Activated naive CD8-positive, alpha-beta T cell treated with anti-CD3 and anti-CD28 coated beads, Interleukin-2, amount 10 ng/mL, durations not matched to agents 7 days and 5 days (primary cell): ENCODE measurements at places on chromosomes 2 and 18.

DNA sequence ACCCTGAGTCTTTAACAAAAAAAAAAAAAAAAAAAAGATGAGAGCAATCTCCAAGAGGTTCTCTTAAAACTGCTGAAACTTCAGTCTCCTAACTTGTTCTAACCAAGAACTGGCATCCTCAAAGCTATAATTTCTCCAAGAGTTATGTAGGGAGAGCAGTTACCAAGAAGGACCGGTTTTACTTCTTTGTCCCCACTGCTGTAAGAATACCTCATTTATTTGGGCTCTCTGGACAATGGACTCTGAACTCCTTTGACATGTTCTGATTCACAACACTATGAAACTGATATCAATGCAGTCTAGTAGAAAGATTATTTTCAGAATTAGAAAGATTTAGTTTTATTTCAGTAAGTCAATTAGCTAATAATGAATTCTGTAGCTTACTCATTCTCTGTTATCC is 84.5 kb upstream of the DTNB start:
- DNase-seq, result no peak

DNA sequence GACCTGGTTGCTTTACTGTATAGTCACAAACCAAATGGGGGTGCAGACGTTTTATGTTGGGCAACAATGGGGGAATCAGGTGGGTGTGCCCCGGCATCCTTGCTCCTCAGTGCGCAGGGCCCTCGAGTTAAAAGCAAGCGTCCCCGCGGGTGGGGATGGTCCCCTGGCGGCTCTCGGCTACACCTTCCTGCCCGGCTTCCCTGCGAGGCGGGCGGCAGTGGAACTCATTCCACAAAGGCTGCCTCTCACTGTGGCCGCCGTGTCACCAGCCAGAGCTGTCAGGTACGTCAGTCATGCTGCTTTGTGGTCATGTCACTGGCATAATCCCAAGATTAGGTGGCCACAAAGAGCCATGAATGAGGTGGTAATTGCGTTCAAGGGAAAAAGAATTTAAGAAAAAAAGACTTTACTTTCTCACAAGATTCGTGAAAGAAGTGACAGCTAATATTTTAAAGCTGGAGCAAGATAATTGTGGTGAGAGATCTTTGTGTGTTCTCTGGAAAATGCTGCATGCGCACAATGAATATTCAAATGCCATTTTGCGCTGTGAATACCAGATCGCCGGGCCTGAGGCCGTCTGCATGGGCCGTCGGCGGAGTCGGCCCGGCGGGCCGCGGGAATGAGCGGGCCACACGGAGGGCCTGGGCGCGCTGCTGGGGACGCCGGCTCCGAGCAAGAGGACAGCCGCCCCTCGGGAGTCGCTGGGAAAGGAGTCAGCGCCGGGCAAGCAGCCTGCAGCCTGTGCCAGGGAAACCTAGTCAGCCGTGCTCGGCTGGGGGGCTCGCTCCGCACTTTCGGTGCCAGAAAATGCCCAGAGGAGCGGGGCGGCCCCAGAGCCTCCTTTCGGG is 82.3 kb upstream of the LDLRAD4 start:
- peak; percentile 58 for DNase-seq

DNA sequence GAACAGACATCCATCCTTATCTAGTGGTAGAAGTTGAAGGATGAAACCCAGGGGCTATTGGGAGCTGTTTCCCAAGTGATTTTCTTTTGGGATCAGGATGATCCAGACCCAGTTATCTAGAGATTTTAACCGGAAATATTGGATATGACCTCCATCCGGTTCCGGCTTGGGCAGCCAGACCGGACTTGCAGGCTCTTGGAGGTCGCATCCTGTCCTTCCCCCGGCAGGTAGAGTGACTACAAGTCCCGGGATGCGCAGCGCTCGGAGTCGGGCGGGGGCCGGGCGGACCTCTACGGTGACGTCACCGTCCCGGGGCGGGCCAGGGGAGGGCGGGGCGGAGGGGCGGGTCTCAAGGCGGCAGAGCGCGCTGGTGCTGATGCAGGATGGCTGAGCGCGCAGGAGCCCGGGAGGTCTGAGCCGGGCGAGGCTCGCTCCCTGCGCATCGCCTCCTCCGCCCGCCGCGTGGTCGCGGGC is at the start of gene KIF5C:
Gene KIF5C (plus strand): TSS at position 360 of the 474 bp plus-strand sequence. CDS start 391 bp downstream, outside the sequence.
- DNase-seq, result peak; percentile 88

DNA sequence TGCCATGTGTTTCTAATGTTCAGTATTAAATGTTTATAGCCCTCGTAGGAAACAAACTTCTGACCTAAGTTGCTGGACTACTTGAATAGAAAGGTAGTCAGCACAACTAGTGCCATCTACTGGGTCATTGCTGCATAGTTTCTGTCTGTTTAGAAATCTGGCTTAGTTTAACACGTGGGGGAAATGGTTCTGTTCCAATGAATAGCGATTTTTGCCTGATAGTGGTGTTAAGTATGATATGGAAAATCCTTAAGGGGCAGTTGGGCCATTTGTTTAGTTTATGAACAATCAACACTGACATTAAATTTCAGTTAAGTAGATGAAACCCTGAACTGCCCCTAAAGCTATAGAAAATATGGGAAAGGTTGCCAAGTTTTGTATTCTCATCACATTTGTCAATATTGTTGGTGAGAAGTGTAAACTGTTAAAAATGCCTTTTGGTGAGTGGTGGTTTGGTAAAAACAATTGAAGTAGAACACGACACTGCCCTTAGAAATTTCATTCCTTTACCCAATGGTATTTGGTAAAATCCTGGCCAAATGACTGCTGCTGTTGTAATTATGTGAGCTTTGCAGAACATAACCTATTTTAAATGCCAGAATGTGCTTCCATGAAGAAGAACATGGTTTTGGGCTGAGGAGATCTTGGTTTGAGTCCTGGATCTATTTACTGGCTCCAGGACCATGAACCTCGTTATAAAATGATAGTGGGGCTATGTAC is 13.2 kb downstream of the NABP1 start:
- DNase-seq, result no peak

GRCh38 chr2:84894131-84894586 is 11.3 kb upstream of the TMSB10 start:
- no peak for DNase-seq

GRCh38 chr18:34028324-34028723 is 196.4 kb downstream of the NOL4 start:
- no peak for DNase-seq

DNA sequence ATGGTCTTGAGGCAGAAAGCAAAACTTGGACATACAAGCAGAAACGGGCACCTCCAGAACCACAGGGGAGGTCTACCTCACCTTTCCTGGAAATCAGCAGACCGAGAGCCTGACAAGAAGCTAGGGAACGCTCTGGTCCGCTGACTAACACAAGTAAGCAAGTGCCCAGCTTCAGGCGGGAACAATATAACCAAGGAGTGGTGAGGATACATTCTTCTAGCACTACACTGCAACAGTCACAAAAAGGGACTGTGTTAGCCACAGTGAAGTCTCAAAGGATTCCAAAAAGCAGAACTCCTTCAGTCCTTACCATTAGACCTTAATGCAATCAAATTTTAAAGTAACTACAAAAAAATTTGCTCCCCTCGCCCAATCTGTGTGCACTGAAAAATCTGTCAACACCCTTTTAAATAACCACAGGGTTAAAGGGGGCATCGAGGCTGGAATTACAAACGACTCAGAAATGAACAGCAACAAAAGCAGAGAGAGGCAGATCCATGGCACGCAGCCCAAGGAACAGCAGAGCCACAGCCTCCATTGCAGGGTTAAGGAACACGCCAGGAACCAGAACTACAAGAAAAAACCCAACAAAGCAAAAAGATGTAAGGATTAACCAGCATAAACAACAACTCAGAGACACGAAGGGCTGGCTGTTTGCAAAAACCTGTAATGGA is 7.1 kb downstream of the THAP4 start:
- DNase-seq, result no peak

DNA sequence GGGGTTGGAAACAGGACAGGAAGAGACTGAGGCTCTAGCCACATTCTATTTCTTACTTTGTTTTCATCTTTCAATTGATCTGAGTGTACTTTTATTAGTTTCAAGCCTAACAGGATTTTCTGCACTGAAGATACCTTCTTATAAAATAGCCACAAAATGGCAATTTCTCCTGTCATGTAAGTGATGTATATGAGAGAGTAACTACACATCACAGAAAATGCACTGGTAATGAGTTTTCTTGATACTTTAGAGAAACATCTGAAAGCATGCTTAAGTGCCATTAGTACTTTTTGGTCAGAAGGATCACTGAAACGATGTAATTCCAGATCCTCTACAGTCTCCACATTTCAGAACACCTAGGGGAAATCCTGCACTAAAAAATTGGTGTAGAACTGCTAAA is 104.8 kb downstream of the CABYR start:
- DNase-seq, result no peak

DNA sequence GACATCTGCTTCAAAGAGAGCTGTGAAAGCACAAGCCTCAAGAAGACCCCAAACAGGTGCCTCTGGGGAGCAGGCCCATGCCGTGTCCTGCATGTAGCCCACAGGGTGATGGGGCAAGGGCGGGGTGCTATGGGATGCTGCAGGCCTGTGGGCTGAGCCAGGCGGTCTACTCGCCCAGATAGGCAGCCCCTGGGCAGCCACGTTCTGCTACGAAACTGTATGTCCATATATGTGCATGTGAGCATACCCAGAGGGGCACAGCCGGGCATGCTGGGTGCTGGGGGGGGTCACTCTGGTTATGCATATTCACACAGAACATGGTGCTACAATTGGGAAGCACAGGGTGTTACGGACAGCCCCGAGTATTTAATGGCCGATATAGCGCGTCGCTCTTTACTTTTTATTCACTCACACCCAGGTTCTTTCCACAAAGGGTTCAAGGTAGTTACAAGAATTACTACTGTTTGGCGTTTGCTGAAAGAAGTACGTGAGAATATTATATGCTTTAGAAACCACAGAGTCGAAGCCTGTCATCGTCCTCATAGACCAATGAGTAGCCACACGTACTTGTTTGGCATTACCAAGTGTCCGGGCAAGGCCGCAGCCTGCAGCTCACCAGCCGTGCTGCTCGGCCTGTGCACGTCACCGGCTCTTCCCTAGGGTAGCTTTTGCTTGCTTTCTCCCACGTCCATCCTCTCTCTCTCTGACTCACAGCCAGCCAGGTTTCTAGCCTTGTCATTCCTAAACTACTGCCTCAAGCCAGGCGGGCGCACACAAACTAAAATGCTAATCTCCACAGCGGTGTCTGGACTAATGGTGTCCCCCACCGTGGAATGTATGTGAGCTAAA is 14.4 kb downstream of the MTERF4 start:
- DNase-seq, result no peak

GRCh38 chr2:72096181-72096580 is 51.5 kb downstream of the CYP26B1 start:
- DNase-seq, result no peak

- DNase-seq, result no peak
These were observed 190.6 kb downstream of the TPGS2 start for GRCh38 chr18:36638224-36638623.

- no peak for DNase-seq
These were observed 59.8 kb downstream of the ZNF236 start for GRCh38 chr18:76882146-76882545.

GRCh38 chr2:133026536-133027177 is 356.7 kb upstream of the LYPD1 start:
- no peak for DNase-seq
